Type B pancreatic cell (in vitro differentiated cells): ENCODE measurements at places on chromosomes 1 and 21. TPM values are rescaled to one million over a fixed set of nuclear protein-coding genes. Genes with fewer than 3 reads are reported as not detected.

DNA sequence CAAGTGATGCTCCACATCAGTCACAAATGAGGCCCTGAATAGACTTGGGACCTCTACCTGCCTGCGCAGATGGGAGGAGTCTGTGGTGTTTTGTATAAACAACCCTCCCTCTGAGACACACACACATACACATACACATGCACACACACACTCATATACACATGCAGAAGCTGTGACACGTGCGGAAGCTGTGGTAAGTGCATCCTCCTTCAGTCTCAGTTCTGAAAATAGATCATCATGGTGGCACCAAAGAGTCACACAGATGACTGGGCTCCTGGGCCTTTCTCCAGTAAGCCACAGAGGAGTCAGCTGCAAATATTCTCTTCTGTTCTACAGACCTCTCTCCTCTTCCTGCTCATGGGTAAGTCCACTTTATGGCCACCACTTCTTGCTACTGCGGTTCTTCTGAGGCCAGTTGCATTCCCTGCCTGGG, at the start of gene LY9:
TSS of gene LY9 (plus strand) at position 224 of the 433 bp plus-strand sequence. CDS start at position 238, 14 bp downstream.
- DNase-seq, result no peak

DNA sequence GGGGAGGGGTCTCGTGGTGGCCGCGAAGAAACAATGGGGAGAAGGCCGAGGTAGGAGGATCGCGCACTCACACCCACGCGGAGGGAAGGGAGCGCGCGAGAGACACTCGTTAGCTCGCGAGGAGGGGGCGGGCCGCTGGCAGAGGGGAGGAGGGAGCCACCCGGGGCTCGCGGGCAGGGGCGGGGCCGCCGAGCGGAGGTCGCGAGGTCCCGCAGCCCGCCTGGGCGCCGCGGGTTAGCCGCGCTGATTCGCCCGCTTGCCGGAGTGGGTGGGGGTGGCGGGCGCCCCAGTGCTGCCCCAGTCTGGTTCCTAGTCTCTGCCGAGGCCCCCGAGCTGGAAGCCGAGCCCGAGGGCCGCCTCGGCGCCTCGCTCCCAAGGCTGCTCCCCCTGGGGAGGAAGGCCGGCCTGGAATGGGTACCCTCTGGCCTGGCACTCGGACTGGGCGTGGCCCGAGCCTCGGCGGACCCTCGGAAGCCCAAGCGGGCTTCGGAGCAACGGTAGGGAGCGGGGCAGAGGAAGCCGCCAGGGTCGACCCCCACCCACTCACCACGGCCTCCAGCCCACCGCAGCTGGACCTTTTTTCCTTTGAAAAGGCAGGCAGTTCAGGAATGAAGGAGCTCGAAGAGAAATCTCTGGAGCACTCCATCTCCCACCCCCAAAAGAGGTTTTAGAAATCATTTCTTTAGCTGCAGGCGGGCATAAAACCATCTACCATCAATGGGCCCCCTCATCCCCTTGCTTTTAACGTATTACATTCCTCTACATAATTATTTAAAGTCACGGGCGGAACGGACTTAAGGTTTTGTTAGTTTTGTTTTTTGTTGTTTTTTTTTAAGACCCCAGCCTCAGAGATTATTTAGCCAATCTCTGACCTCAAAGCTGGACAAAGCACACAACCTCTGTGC, 722 bp upstream of the TUT4 start:
- peak; percentile 95 for DNase-seq

The F11R gene
- 66.8 and 147 TPM in 2 replicates for total RNA-seq

DNA sequence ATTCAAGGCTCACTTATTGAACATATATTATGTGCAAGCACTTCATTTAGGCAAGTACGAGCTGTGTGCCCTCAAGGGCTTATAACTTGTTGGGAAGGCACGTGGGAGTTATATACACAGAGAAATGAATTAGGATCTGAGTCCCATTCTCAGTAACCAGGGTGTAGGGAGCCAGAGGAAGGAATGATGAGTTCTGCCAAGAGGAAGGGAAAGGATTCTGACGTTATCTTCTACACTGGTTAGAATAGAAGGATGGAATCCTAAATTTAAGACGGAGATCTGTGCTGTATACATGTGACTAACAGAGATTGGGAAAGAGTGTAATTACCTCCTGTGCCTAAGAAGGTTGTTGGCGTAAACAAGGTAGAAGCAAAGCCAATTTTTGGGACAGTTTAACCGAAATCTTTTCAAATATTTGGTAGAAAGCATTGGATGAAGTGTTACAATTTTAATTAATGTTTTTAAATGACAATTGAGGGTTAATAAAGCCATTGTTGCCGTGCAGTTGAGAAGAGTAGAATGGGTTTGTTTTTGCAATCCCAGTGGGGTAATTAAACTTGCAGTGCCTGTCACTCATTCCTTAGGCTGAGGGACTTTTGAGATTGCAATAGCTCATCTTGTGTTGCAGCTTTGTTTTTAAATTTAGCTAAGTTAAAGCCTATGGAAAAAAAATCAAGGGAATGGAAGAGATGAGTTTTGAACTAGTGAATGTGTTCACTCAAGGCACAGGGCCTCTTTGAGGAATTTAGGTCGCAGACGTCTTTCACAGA, 177.2 kb downstream of the NFIA start:
- DNase-seq, result no peak

DNA sequence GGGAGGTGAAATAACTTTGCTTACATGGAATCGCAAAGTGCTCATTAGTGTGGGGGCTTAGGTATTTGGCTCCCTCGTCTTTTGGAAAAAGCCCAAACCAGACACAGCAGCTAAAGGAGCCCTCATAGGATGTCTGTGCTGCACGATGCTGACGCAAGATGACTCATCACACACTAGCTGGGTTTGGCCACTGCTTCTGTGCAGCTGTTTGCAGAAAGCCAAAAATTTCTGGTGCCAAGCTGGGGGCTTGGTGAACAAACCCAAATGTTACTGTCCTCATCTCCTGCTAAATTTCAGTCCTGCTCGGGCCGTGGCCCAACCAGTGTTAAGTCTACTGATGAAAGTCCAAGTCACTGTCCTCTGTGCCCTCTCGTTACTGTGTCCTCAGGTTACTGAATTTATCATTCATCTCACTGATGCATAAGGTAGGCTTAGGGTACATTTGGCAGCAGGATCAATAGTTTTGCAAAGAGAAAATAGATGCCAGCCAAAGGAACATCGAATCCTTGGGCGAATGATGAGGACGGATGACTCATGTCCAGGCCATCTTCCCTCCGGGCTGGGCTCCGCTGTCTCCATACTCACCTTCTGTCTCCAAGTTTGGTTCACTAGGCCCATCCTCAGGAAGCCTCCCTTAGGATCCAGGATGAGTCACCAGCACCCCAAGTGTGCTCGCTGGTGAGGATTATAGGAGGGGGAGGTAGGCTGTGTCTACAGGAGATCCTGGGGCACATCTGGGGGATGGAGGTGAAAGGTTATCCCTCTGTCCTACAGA, 177.7 kb downstream of the ADSS2 start:
- peak; percentile 56 for DNase-seq

DNA sequence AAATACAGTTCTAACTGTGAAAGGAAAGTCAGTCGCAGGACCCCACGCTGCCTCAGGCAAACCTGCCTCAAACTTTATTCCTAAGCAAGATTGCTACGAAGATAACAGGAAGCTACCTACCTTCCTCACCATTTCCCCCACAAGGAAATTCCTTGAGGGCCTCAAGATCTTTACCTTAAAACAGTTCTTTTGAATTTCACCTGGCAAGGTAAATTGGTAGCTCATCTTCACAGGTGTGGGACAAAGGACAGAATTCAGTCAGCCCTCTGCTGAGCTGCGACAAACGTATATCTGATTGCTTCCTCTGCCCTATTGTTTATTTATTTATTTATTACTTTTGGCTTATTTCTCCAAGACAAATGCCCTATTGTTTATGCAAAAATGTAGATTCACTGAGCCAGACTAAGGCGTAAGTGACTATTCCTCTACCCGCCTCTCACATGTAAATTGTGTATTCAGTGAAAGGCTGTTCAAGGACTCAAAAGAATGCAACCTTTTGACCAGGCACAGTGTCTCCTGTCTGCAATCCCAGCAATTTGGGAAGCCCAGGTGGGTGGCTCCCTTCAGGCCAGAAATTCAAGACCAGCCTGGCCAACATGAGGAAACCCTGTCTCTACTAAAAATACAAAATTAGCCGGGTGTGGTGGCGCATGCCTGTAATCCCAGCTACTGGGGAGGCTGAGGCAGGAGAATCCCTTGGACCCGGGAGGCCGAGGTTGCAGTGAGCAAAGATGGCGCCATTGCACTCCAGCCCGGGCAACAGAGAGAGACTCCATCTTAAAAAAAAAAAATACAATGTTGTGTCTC, 17.3 kb upstream of the PKNOX1 start:
- DNase-seq, result no peak

DNA sequence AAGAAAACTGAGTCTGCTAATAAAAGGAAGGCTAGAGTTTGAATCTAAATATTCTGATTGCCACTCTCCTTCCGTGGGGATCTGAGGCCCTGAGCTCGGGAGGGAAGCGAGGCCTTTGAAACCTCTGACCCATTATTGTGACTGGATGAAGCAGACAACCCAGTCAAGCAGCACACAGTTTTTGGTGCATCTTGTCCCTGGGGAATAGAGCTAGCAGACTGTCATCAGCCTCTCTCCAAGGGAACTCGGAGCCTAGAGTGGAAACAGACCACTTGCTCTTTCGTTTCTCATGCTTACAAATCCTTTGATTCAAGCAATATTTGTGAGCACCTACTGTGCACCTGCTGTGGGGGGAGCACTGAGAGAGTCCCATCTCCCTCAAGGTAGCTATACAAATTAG, 133.2 kb upstream of the KLHDC7A start:
- DNase-seq, result no peak
